ENCODE measurements at places on chromosomes 5 and 9.
A peak's percentile ranks its signal among the peaks of the same experiment; 100 is the strongest.

GRCh38 chr5:157860898-157861890, 2.2 kb upstream of the CLINT1 start:
- no peak for DNase-seq

- DNase-seq = no peak
These were observed 64.3 kb downstream of the IRX1 start for GRCh38 chr5:3659907-3660306.

DNA sequence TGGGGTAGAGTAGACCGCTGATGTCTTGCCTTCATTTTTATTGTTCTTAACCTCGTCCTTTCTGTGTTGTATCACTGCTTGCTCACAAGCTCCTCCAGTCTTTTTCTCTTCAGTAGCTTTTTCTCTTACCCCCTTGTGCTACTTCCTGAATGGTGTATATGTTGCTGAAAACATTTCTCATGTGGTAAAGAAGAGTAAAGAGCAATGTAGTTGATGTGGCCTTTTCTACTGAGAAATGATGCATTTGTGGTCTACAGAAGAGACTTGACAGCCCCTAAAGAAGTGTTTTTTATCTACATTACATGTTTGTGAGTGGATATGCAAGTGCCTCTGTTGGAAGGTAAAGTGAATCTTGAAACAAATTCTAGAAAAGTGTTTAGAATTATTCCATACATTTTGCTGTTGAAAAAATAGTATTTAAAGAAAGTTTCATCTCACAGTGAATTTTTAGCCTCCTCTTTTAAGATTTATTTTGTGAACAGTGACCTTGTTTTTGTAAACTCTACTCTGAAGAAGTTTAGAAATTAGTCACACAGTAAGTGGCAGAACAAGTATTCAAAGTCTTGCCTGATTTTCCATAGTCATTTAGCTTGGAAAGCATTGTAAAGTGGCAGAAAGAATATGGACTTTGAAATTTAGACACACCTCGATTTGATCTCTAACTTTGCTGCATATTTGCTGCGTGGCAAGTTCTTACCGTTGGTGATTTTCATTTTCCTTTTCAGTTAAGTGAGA, 17.4 kb downstream of the CDC42SE2 start:
- DNase-seq = no peak

DNA sequence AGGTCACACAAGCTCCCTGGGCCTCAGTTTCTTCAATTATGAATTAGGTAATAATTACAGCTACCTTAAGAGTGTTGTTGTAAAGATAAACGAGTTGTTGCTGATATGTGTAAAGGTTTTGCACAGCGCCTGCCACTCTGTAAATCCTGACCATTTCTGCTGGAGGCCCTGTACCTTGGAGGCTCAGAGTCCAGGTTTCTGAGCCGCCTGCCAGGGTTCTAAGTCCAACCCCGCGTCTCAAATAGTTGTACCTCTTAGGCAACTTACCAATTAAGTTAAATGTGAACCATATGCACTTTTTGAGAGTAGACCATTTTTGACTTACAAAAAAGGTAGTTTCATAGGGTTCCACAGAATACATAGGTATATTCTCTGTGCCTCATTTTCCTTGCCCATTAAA, 156.8 kb upstream of the KLF9 start:
- DNase-seq = no peak

DNA sequence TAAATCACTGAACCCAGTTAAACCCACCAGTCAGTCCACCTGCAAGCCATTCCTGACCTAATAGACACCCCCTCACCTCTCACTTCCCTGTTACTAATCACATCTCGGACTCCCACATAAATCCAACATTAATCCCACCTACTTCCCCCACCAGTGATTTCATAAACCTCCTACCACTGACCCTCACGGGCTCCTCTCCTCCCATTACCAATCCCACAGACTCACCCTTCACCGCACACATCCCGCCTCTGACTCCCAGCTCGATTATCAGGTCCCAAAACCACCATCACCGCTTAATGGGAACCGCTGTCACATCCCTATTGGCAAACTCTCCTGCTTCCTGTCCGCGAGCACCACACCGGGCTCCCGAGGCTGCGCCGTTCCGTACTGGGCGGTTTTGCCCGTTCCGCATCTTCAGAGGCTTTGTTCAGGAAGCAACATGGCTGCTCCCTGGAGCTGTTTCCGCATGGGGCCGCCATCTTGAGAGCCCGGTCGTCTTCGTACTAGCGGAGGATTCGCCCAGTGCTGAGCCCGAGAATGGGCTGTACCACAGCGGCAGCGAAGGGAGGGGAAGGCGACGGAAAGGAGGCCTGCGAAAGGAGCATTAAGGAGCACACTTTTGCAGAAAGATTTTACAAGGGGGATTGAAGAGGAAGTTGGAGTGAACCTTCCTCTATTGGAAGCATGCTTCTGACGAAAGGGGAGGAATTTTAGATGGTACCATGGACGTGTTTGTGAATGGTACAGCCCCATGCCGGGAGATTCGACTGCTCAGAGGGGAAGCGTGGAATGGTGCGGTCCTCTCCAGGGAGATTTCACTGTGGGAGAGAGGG, at the start of gene ZNF300:
ZNF300 (minus strand) TSS at position 502 of the 833 bp plus-strand sequence. CDS start 1,825 bp downstream, outside the sequence.
- peak; percentile 72 for DNase-seq

GRCh38 chr5:16663840-16664239, 47.0 kb upstream of the RETREG1 start:
- DNase-seq = no peak

- no peak for DNase-seq
These were observed 23.9 kb upstream of the MVB12B start for GRCh38 chr9:126302730-126303129.

DNA sequence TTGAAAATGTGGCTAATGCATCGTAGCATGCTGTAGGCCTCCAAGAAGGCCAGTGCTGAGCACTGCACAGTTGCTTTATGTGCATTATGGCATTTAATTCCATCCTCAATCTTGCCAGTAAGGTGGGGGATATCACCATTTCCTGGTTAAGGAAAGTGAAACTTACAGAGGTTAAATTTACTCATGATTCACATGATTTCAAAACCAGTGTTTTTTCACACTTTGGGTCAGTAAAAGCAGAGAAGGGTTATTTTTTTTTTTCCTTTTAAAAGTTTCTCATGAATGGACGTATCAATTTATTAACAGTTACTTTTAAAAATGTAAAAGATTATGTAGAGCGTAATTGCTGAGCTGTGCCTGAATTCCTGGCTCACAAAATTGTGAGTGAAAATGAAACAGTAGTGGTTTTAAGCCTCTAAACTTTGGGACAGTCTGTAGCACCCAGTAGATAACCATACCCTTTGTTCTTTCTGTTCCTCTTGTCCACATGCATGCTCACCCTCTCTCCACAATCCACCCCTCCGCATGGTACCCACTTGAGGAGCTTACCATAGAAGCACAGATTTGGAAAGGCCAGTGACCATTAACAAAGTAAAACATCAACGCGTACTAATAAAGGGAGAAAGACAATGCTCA, 21.2 kb downstream of the MAST4 start:
- DNase-seq = peak; percentile 55

GRCh38 chr5:84791730-84792129, 407.1 kb upstream of the EDIL3 start:
- peak; percentile 5 for DNase-seq

- no peak for DNase-seq
These were observed 551.7 kb downstream of the RAB3C start for GRCh38 chr5:59134471-59135163.

DNA sequence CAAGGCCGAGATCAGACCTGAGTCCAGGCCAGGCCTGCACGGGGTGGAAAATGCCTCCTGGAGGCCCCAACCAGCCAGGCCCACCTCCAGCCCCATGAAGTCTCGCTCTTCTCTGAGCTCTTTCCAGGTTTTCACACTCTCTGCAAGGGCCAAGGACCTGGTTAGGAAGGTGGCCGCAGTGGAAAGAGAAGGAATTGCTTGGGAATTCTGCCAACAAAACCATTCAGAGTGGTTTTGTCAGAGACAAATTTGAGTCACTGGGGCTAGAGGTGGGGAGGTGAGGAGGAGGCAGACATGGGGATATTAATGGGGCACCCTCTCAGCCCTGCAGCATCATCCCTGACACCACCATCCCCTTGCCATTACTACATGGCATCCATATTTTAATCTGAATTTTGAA, 261.0 kb downstream of the ROR2 start:
- no peak for DNase-seq

DNA sequence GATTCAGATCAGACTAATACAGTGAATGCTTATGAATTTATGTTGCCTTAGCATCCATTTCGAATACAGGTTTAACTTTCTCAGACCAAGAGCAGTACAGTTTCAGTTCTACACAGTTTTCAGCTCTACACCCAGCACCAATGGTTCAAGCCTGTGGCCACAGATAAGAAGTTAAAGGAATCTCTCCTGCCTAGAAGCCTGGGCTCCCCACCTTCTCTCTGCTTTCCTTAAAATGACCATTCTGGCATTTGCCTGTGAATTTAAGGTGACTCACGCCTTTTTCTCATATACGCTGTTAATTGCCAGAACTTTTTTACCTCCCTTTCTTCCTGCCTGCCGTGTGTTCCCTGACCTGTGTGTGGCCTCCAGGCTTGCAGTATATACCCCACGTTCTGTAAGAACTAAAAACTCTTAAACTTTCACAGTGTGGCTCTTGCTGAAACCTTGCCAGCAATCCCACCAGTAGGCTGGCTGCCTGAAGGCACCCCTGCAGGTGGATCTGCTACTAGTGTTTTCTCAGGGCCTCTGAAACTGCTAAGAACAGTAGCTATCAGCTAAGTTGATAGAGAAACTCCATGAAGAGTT, 692.8 kb upstream of the CDH18 start:
- no peak for DNase-seq

GRCh38 chr5:179779826-179780225, 14.0 kb upstream of the LTC4S start:
- DNase-seq = no peak

GRCh38 chr9:78552802-78553201, 255.9 kb downstream of the PSAT1 start:
- no peak for DNase-seq

GRCh38 chr9:134641173-134641989, at the start of gene COL5A1:
TSS of gene COL5A1 (plus strand) at chr9:134641803. CDS start at chr9:134642188, 385 bp downstream.
- DNase-seq = peak; percentile 16

DNA sequence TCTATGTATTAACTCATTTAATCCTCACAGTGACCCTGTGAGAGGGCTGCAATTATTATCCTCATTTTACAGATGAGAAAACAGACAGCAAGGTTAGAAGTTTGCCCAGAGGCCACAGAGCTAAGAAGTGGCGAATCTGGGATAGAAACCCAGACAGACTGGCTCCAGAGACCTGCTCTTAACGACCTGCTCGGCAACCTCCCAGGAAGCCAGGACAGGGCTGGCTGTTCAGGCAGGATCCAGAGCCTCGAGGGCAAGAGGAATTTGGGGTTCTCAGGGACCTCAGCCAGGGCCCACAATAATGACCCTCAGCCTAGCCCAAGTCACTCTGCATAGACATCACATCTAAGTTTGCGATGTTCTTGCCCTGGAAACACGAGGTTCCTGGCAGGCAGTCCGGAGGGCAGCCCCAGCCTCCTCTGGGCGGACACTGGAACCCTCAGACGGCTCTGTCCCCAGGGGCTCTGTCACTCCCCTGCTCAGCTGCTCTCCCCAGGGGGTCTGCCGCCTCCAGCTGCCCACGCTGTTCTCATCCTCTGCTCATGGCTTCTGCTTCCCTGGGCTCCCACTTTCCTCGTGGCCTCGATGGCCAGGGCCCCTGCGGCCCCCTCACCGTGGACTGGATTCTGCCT, 138.5 kb upstream of the ERCC6L2 start:
- DNase-seq = no peak

- peak; percentile 72 for DNase-seq
These were observed 131.1 kb upstream of the TUT7 start for GRCh38 chr9:86485359-86485758.

DNA sequence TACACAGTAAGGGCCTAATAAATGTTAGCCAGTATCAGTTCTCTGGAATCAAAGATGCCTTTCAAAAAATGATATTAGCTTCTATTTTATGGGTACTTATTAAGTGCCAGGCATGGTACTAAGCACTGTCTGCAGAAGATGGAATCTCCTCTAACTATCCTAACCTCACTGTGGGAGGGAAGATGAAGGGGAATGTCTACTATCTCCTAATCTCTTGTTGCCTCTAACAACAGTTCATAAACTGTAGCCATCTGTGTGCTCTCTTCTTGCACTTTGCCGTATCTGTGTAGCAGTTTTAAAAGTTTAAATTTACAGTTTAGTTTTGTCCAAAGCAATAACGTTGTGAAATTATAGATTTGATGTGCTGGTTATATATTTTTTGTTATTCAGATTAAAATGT, 99.6 kb upstream of the CCDC112 start:
- DNase-seq = no peak

DNA sequence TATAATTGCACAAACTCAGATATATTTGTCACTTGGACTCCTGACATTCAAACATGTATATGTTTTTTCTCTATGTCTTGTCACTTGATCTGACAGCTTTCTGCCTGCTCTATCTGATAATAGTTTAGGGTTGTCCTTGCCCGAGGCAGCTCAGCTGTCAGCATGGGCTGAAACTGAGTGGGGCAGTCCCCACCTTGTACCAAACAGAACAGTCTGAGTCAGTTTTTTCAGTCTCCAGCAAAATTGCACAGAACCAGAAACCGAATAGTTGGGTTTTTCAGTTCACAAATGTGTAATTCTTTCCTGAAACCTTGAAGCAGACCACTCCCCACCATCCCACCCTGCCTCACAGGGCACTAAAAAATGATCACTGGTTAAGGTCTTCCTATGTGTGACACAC, 9.5 kb upstream of the HAND1 start:
- DNase-seq = no peak

- DNase-seq = no peak
These were observed 17.2 kb upstream of the AFAP1L1 start for GRCh38 chr5:149254506-149254905.

- DNase-seq = no peak
These were observed 49.7 kb upstream of the CHD1 start for GRCh38 chr5:98978528-98978927.

- DNase-seq = no peak
These were observed 19.6 kb downstream of the ZNF131 start for GRCh38 chr5:43140286-43140685.

DNA sequence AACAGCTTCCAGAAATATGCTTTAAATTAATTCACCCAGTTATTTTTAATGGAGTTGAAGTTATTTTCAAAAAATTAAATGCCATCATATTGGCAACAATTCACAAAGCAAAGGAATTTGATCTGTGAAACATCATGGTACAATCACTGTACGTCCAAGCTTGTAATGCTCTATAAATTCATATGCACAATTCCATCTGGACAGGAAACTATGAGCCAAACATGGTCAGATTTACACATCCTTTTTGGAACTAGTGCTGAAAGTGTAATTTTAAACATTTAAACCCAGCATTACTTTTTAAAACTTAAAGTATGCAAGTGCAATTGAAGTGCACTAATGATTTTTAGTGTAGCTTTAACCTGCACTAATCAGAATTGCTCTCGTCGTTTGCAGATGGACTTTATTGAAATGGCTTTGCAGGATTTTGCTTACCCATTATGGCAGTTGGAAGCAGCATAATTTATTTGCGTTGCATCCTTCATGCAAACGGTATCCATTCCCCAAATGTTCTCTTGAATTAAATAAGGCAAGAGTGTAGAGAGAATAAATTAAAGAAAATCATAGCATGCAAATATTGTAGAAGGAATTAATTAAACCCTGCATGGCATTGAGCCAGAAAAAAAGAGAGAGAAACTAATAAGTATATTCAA, 21.0 kb upstream of the OR13F1 start:
- DNase-seq = no peak

- DNase-seq = no peak
These were observed 200.2 kb downstream of the CFAP90 start for GRCh38 chr5:7650755-7651154.
